Spleen (tissue), 13 donors: ENCODE measurements at places on chromosomes 13 and 19.

- DNase-seq = no peak
These were observed 187.0 kb upstream of the EDNRB start for GRCh38 chr13:78105656-78106055.

GRCh38 chr13:97276862-97277269, 54.7 kb downstream of the MBNL2 start:
- no peak for DNase-seq

DNA sequence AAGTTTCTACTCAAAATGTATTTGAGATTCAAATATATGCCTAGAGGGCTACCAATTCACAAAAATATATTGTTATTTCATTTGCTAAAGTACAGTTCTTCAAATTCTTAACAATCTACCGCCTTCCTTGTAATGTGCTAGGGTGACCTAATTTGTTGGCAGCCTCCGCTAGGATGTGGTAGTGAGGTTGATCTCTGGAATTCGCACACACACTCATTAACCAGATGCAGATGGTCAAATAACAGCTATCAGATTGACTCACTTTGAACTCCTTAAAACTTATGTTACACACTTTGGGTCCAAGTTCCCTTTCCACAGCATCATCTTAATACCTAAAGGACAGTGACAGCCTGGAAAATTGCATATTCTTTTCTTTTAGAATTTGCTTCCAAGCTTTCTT, 367.3 kb downstream of the DCT start:
- DNase-seq = no peak

- no peak for DNase-seq
These were observed 913.8 kb upstream of the SLITRK5 start for GRCh38 chr13:86757236-86757978.

GRCh38 chr13:27476943-27477703, 26.8 kb upstream of the MTIF3 start:
- DNase-seq = no peak

DNA sequence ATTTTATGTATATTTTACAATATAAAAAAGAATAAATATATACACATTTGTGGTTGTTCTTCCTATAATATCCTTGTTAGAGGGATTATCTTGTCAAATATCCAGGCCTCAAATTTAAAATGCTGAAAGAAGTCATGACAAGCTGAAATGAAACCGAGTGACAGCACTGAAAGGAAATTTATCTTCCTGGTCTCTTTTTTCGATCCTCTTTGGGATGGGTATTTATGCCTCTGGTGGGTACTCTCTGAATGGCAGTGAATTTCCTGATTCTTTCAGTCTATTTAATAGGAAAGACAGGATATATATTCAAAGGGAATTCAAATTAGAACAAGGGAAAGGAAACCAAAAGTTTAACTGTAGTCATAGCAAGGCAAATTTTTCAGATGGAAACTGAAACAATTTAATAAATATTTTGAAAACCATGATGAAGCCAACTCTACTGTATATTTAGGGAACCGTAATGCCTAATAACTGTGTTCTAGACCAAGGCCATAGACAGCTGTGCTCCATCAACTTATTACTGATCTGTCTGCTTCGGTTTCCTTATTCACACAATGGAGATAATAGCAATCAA, 97.9 kb downstream of the DLEU7 start:
- no peak for DNase-seq

GRCh38 chr13:35630551-35631275, 154.2 kb upstream of the MAB21L1 start:
- DNase-seq = no peak

DNA sequence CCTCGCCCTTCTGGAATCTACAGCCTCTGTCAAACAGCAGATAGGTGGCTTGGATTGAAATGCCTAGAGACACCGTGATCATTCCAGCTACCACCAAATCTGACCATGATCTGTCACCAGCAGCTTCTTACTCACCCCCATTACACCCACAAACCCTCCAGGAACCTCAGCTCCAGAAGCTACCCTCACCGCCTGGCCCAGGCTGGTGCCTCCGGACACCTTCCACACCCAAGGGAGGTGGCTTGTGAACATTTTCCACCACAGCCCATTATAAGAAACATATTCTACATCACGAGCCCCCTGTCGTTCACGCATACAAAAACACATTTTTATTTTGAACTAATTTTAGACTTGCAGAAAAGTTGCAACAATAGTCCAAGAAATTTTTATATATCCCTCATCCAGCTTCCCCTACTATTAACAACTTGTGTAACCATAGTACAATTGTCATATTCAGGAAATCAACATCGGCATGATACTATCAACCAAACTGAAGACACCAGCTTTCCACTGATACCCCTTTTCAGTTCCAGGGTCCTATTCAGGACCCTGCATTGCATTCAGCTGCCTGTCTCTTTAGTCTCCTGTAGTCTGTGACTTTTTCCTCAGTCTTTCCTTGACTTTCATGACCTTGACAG, 15.4 kb upstream of the UBE2L5 start:
- no peak for DNase-seq

DNA sequence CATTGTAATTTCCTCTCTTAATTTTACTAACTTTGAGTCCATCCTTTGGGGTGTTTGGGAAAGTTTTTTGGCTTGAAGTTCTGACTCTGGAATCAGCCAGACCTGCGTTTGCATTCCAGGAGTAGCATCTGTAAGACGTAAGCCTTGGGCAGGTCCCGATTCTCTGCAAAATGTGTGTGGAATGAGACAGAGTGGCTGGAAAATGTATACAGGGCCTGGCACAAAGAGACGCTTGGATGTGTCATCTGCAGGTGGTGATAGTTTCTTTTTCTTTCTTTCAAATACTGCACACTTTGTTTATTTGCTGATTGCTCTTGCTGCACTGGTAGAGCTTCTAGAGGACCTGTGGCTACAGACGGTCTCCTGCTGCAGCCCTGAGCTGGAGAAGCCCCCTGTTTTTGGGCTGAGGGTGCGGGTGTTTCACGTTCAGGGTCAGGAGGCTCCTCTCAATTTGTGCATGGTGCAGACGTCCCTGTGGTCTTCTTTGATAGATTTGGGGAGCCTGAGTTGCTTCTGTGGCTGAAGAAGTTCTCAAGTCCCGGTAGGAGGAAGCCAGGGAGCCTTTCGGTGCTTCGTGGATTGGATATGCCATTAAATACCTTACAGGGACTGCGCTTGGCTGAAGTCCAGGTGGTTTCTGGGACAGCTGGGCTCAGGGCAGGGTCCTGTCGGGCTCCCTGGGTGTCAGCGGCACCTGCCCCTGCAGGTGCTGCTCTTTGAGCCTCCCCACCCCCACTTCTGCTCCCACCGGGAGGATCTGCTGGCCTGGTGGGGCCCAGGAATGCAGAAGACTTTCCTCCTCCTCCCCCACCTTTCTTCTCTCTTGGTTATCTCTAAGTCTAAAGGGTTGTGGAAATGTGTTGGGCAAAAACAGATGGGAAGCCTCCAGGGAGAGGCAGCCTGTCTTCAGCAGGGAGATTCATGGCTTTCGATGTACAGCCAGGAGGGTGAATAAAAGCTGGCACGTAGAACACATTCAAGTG, 44.0 kb upstream of the GAS6 start:
- DNase-seq = no peak

GRCh38 chr13:36770741-36771140, 48.3 kb upstream of the RFXAP start:
- DNase-seq = no peak

GRCh38 chr19:41638641-41639081, 11.8 kb upstream of the CEACAM4 start:
- no peak for DNase-seq
